AML-193 (cell line): ENCODE measurements at places on chromosomes 16 and 17.

GRCh38 chr17:30323262-30323894 lies 10.5 kb downstream of the TMIGD1 start:
- peak; percentile 40 for DNase-seq

- DNase-seq: no peak
These were observed 77.9 kb upstream of the SDK2 start for GRCh38 chr17:73722165-73722564.

DNA sequence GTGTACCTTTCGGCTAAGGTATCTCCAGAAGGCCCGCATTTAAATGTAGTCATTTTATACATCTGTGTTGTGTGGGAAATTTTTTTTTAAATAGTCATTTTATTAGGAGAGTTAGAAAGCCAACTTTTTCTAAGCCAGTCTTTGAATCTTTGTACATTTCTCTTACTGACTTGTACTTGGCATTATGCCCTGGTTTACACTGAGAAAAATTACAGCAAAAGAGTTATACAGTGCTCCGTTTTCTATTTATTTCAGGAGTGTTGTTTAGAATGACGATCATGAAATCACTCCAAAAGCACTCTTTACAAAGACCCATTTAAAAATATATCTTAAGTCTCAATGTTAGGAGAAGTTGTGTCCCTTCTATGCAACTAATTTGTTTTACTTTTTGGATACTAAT lies 91.8 kb downstream of the CYB561 start:
- DNase-seq: no peak

DNA sequence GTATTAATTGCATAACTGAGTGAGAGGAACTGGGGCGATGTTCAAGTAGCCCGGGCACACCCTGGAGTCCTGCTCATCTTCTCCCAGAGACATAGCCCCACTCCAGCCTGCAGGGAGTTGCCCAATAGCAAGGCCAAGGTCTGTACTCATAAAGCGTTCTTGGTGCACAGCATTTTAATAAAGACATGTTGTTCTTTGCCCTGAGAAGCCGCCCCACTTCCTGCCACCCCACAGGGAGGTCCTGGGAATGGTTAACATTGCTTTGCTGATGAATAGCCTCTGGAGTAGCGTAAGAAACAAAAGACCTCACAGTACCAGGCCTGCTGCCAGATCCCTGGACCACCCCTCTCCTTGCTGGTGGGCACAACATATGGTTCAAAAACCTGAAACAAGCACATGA lies 21.6 kb upstream of the CDH1 start:
- DNase-seq: no peak

GRCh38 chr17:17758941-17759563 lies 77.7 kb downstream of the SREBF1 start:
- no peak for DNase-seq

DNA sequence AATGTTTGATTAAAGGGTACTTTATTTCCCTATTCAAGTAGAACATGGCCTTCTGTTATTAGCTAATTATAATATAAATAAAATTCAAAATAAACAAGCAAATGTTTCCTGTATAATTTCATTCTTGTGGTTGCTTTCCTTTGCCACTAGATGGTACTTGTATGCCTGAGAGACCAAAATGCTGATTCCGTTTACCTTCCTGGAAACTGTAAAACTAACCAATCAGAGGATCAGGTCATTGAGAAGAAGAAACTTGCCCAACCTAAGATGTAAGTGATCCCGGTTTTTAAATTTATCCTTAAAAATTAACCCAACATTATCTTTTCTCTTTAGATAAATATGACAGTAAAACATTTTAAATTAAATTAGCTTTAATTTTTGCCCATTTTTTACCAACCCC lies 8.1 kb upstream of the ABCA5 start:
- peak; percentile 50 for DNase-seq

DNA sequence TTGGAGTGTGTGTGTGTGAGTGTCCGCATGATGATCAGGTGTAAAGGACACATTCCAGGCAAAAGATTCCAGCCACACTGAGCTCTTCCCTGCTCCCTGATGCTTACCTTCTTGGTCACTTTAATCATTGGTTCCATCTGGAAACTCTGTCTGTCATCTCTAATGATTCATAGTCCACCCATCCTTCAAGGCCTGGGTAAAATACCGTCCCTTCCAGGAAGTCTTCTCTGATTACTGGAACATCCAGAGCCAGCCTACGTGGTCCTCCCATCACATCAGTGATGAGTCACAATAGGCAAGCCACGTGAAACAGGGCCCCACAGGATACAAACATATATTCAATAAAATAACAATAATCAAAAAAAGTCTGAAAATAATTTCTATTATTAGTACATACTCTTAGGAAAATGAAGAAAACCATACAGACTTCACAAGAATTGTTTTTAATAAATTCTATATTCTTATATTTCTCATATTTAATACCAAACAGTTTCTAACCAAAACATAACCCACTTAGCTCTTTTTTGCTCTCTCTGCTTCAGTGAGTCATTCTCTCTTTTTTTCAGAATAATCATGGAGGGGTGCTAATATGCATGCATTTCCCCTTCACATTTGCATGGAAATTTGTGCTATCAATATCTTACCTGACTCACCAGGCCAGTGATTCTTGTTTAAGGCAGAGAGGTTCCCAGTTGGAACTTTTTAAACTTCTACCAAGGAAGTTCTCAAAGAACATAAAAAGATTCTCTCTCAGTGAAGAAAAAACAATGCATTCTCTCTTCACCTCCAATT lies 263.2 kb downstream of the TOX3 start:
- DNase-seq: no peak

- DNase-seq: peak; percentile 64
These were observed 24.8 kb upstream of the MRPS23 start for GRCh38 chr17:57874434-57875289.

GRCh38 chr16:71426880-71427615 lies 14.8 kb downstream of the TLE7 start:
- no peak for DNase-seq

DNA sequence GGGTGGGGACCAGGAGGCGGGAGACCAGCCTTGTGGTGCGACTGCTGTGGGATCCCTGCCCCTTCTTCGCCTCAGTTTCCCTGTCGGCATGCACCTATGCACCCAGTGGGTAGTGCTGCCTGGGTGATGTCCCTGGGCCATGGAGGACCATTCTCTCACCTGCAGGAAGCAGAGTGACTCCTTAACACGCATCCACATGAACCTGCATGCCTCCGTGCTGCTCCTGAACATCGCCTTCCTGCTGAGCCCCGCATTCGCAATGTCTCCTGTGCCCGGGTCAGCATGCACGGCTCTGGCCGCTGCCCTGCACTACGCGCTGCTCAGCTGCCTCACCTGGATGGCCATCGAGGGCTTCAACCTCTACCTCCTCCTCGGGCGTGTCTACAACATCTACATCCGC lies 25.2 kb downstream of the ADGRG5 start:
- no peak for DNase-seq

- DNase-seq: no peak
These were observed 79.7 kb downstream of the PLD6 start for GRCh38 chr17:17126131-17127110.

DNA sequence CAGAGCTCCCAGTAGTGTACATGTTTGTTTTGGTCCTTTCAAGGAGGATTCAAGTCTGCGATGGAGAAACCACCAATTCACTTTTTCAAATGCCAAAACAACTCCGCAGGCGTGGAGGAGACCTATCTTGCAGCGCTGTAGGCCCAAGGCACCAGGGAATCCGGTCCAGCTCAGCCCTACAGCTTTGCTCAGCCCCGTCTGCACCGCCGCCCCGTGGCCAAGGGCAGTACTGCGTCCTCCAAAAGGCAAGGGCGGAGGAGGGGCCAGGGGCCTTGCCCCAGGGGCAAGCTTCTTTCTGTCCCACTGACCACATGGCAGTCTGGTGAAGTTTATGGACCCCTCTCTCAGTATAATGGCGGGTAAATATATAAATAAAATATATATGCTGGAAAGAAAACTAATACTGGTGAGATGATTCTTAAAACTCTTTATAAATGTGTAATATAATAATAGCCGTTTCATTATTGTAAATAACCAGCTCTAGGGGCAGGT lies 709 bp upstream of the CD300LG start:
- DNase-seq: peak; percentile 65

- DNase-seq: no peak
These were observed 4.2 kb upstream of the NDRG4 start for GRCh38 chr16:58495521-58496331.

- no peak for DNase-seq
These were observed 57.3 kb upstream of the MON1B start for GRCh38 chr16:77133706-77134105.

DNA sequence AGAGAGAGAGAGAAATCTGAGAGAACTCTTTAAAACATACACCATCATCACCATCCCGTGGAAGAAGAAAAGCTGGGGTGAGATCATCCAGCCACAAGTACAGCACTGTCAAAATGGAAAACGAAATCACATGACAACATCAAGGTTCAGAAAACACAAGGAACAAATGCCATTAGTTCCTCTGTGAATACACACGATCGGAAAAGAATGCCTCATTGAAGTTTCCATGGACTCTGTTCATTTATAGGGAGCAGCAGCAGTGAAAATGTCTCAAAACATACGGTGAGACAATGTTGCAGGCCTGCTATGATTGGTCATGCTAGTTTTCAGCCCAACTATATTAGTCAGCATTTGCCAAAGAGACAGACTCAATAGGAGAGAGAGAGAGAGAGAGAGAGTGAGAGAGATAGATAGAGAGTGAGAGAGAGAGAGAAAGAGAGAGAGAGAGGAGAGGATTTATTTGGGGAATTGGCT lies 4.4 kb downstream of the CFAP97D1 start:
- no peak for DNase-seq

DNA sequence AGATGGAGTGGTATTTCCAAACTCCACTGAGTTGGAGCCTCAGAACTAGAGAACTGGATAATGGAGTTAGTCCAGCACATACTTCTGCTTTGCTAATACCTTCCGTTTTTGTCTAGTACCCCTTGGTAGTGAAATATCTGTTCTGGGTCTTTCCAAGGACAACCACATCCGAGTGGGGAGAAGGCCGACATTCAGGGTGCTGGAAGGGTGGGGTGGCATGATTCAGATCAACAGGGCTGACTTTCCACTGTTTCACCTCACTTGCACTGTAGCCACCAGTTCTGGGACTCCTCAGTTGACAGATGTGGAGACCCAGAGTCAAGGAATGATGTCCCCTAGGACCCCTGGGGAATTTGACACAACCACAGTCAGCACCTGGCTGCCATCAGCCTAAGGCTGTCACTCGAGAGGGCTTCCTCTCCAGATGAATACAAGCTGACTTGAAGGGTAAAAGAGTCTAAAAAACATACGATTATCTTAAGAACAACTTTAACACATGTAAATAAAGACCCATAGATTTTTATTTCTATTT lies 84.8 kb upstream of the HNF1B start:
- no peak for DNase-seq

GRCh38 chr17:57286399-57287105 lies 30.2 kb downstream of the MSI2 start:
- DNase-seq: no peak

DNA sequence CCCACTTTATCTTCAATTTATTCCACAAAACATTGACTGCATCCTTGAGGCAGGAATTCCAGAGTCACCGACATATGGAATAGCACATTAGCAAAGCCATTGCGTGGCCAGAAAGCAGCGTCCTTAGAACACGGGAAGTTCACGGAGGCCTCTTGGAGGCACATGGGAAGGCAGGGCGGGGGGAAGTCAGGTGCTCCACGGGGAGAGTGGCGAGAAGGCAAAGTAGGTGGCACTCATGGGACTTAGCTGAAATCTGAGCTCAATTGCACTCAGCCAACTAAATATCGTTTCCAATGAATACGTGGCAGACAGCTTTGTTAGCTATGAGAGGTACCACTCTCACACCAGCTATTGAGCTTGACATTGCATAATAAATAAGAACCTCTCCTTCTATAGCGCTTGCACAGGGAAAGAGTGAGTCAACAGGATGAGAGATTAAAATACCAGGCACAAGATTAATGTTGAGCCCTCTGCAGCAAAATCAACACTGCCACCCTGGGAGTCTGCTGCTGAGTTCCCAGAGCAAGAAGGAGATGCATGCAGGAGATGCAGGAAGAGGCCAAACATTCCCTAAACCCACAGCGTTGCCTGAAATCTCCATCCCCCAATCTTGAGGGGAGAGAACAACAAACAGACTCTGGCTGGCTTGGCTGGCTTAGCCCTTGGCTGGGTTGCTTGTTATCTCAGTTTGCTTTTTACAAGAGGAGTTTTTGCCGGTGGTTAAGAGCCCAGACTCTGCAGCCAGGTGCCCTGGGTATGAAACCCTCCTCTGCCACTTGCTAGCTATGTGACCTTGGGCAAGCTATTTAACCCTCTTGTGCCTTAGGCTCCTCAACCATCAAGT lies 28.8 kb downstream of the ABCC12 start:
- DNase-seq: no peak
